ENCODE measurements at places on chromosomes 13 and 19.
A peak's percentile ranks its signal among the peaks of the same experiment; 100 is the strongest.

DNA sequence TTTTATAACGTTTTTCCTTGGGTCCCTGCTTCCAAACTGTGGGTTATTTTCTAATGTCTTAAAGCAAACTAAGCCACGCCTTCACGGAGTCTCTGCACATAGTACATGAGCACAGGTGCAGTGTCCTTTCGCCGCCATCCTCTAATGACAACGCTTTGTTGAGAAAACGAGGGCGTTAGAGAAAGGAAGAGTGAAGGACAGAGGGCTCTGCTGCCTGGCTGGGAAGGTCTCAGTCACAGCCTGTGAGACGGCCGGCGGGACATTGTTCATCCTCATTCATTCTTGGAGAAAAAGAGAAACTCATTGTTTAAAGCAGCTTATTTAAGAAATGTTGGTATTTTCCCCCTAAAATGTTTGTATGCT lies 9.5 kb downstream of the IL17D start:
- no peak for DNase-seq

GRCh38 chr13:46369506-46370277 lies 17.4 kb downstream of the RUBCNL start:
- no peak for DNase-seq

DNA sequence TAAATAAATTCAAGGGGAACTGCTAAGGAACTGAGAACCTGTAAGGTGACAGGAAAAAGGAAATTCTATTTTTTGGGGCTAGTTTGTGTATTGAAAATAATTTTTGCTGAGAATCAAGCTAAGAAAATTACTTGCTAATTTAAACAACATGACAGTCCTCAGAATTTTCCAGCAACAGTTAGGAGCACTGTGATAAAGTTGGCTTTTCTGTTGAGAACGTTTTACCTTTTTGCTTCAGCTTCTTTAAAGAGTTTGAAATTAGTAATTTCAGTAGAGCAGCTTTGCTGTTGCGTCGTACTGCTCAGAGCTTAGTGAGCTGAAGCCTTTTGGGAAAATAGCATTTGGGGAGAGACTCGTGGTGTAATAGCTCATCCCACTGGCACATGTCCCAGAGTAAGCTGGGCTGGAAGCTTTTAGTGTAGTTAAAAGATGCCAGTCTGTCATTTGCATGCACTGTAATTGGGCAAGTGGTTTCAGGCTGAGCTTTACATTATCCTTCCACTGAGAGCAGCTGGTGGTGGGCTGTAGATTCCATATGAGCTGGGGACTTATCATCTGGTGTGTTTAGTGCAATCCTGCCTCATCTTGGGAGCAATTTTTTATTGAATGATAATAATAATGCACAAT lies 69.8 kb downstream of the LRCH1 start:
- DNase-seq: peak; percentile 25

DNA sequence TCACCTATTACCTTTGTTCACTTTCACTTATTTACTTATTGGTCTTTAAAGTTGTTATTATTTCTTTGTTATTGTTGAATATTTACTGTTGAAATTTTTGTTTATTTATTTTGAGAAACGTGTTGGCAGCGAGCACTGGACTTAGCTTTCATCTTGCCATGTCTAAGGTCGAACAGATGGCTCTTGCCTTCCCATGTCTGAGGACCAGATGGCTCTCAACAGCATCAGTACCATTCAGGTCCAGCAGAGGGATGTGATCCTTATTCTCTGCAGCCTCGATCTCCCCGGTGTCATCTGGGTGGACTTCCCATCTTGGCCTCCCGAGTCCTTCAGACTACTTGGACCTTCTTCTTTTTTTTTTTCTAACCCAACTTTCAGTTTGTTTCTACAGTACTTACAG lies 1437.6 kb downstream of the UQCRFS1 start:
- DNase-seq: no peak

- DNase-seq: no peak
Measured at GRCh38 chr13:104526561-104526960, 1460.3 kb upstream of the SLC10A2 start.

DNA sequence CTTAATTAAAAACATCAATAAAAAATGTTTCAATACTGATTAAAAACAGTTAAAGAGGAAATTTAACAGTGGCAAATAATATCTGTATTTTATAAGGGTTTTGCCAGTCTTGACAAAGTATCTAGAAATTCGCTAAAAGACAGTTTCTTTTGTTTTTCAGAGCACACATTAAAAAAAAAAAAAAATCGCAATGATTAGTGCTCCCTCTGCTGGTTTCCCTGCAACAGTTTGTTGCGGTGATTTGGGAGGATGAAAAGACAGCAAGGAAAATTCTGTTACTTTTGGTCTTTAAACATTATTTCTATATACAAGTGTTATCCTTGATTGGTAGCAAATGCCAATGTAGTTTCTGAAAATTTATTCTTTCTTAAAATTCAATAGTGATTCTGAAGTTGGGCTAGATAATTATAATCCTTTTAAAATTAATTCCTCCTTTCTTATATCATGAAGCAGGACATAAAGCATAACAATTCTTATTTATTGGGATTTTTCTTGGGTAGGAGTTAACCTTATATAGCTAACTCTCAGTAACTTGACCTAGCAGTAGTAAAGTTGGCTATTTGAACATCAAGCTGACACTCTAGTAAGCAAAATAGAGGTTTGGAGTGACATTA lies 23.1 kb upstream of the SPRY2 start:
- DNase-seq: no peak

GRCh38 chr19:17249887-17250548 lies 4.3 kb upstream of the NR2F6 start:
- DNase-seq: no peak

GRCh38 chr19:45464852-45465441 lies 2.8 kb upstream of the FOSB start:
- no peak for DNase-seq

DNA sequence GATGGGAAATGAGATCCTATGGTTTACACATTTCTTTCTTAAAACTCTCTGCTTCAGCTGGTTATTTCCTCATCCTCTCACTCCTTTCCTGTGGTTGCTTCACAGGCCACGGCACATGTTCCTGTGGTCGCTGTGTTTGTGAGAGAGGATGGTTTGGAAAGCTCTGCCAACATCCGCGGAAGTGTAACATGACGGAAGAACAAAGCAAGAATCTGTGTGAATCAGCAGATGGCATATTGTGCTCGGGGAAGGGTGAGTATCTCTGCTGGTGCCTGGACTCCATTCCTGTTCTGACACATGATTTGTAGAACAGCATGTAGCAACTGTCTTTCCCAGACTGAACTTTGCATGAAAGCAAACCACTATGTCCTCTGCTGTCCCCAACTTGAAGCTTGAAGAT lies 254.2 kb downstream of the ITGBL1 start:
- DNase-seq: no peak
